ENCODE measurements at places on chromosomes 2 and 18.

- DNase-seq, result no peak
These were observed 11.7 kb downstream of the CREG2 start for GRCh38 chr2:101375653-101376052.

DNA sequence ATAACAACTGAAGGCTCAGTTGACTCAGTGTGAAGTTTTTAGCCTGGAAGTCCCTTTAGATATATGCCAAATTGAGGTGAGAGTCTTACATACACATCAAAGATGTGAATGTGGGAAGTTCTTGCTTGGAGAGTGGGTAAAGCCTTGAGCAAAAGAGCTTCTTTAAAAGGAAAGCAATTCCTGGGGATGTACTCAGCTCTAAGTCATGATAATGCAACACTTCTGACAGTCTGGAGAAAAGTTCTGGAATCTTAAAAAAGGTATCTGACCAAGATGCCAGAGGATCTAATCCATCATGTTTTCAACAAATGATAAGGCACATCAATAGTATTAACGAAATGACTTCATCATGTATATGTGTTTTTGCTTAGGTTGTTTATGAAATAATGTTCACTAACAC is 351.2 kb downstream of the CDH19 start:
- DNase-seq, result no peak

DNA sequence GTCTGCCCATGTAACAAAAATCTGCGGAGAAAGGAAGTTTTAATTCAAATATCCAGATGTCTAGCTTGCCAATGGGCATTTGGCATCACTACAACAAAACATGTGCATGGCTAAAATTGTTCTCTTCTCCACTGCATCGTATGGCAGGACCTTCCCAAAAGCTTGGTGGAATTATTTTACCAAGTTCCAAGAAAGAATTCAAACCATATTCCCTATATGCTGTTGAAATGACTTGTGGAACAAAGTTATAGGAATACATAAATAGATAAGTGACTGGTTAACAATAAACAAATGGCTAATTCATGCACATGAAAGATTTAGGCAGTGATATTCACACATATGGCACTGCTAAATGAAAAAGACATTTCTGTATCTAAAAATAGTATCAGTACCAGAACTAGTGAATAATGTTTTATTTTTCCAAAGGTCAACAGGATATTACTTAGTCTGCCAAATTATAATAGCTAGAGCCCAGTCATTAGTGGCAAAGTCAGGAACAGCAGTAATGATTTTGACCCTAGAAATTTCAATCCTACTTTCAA is 425.4 kb upstream of the VRK2 start:
- DNase-seq, result no peak

DNA sequence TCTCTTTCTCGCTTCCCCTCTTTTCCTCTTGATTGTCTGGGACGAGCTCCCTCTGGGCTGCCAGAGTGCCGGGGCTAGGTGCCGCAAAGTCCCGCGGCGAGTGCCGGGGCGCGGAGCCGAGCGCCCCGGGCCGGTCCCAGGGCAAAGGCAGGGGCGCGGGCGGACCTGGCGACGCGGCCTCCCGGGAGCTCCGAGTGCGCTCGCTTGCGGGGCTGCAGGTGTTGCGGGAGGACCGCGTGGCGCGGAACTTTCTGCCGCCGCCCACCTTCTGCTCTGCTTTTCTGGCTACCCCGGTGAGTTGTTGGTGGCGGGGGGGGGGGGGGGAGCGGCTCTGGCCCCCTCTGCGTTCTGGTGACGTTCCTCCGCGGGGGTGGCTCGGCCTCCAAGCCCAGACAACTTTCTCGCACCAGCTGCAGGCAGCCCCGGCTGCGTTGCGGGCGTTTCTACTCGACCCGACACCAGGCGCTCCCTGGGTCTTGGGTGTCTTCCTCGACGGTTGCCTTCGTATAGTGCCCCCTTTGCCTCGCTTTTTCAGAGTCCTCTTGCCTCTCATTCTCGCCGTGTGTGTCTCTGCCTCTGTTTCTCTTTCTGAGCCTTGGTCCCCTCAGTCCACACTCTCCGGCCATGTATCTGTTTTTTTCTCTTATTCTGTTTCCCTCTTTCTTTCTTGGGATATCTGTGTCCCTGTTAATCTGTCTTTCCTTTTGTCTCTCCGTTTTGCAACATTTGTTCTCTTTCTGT is 759 bp downstream of the GALNT13 start:
- no peak for DNase-seq

Data from skin of body (tissue), 3 donors.